ENCODE measurements at places on chromosomes 1 and 21.

DNA sequence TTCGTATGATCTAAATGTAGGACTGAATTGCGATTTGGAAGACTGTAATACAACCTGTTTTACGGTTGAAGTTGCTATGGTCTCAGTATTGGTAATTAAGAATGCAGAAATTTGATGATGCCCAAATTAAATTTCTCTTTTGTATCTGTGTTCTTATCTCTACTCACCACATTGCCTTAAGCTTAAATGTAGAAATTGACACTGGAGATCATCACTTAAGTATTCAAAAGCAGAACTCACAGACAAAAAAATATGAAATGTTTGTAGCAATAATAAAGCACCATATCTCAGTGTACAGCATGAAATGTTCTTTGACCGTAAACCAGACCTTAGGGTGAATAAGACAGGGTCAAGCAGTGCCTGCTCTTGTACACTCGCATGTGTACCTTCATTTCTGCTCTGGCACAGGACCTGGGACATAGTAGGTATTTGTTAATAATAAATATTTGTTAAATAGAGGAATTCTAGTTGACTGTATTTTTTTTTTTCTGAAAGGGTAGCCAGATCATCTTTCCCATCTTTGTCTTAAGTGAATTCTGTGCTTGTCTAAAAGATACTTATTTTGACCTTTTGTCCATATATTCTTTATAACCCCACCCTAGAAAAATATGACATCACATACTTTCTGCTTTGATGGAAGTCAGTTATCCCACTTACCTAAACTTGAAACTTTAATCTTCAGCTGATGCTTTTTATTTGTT lies 1.5 kb downstream of the CDC7 start:
- DNase-seq = no peak

DNA sequence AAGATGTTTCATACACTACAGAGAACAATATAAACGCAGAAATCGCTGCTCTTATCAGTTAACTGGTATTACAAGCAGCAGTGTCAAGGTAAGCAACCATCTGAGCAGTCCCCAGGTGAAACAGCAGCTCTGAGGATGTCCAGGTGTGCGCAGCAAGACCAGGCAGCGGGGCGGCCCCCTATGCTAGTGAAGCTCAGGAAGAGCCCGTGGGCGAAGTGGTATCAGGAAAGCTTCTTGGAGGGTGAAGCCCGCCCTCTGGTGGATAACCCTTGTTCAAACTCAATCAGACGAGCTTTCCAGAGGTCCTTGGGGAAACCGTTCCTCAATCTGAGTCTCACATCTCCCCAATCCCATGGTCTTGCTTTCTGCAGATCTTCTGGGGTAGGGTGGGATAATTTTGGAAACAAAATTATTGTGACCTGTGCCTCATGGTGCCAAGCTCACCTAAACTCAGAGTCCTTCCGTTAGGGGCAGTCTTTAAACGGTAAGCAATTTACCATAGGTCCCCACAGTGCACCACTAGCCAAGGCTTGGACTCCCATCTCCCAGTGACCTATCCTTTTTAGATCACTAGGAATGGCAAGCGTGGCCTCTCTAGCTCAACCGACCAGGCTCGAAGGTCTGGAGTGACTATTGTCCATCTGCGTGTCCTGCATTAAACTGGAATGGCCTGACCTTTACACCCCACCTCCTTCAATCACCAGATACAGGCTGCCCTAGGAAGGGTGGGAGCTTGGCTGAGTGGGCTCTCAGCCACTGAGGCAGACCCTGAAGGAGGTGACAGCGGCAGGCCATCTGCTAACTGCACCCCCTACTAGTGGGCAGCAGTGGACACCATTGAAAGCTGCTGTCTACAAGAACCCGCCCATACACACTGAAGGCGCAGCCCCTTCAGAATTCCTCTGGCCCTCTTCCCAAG lies 13.6 kb upstream of the FAM110D start:
- DNase-seq = peak; percentile 79

- no peak for DNase-seq
Measured at GRCh38 chr21:42608446-42608845, 45.0 kb upstream of the PDE9A start.

- peak; percentile 14 for DNase-seq
Measured at GRCh38 chr1:25971066-25971810, 26.6 kb downstream of the PAFAH2 start.

DNA sequence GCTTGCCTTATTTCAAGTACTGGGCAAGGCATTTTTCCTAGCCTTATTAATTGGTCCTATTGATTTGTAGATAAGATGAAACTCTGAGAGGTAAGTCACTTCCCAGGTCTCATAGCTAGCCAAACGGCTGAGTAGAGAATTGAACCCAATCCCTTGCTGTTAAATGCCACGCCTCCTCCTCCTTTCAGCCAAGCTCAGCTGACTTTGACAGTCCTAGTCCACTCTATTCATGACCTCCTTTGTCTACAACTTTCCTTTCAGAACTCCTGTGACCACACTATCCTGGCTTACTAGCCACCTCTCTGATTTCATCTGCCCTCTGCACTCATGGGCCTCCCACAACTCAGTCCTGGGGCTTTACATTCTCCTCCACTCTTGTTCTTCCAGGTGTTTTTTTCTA lies 3.9 kb upstream of the NGF start:
- no peak for DNase-seq

GRCh38 chr21:45801989-45802388 lies 158.5 kb downstream of the PCBP3 start:
- DNase-seq = no peak

DNA sequence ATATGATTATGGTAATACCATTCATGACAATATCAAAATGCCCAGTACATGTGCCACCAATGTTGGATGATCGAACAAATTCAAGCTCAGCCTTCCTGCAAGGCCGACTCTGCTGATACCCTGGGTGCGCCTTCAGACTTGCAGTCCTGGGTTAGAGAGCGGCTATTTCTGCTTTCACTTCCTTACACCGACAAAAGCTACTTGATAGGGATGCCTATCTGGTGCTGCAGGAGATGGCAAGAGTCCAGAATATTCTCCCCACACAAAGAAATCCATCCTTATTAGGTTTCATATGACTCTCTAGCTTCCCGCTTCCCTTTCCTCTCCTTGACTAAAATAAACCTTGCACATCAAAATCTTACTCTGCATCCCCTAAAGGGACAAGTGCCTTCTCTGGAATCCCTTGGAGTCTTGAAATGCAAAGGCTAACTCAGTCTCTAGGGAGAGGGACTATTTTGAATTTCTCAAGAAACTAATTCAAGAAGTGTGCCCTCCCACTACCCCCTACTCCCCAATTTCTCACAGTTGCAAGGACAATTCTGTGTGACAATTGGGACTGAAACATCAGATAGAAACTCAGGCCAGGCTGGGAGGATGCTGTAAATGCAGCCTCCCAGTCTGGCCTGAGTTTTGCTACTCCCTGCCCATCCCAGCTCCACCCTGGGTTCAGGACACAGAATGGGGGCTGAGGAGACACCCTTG lies 103.1 kb upstream of the USP24 start:
- no peak for DNase-seq

GRCh38 chr1:1614204-1614953 lies 921 bp upstream of the MIB2 start:
- DNase-seq = peak; percentile 71

DNA sequence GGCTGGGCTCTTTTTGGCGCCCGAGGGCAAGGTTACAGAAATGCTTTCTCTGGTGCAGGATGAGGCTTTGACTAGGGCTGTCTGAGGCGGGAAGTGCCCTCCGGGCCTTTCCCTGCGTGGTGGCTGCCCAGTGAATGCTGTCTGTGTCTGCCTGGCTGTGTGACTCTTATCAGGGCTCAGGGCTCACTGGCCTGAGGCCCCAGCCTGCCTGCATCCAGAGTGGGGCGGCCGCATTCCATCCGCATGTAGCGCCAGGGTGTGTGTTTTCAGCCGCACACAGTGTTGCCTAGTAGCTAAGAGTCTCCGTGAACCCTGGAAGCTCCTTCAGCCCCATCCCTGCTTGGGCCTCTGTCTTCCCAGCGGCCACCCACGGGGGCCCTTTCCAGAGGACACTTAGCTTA lies 59.1 kb downstream of the FAAP20 start:
- no peak for DNase-seq

DNA sequence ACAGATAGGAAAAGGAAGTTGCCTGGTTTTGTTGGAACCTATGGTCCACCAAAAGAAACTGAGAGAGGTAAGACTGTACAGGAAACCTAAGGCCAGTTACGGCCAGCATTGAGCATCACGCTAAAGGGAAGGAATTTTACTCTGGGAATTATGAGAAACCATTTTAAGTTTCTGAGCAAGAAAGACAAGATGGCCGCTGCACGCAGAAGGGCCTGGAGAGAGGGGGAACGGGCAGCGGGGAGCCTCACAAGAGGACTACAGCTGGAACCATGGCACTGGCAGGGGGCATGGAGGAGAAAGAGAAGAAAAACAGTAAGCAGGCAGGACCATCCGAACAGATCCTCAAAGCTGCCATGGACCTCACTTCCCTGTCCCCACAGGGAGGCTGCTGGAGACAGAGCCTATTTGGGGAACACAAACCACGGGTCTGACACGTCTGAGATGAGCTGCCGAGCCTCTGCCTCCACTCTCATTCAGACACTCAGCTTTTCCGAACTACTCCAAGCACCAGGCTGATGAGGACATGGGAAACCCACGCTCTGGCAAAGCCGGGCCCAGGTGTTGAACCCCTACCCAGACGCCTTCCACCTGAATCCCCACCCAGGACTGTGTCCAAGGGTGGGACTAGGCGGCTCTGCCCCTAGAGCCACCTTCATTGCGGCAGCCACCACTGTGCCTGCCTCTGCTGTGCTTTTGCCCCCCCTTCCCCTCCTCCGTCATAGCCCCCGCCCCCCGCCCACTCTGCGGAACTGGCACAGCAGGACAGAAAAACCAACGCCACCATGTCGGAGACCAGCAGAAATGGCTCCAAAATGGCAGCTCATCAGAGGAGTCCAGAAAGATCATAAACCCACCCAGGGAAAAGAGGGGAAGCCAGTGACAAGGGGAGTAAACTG lies 69.0 kb downstream of the CD46 start:
- DNase-seq = no peak

GRCh38 chr1:113326976-113327375 lies 63.3 kb upstream of the MAGI3 start:
- no peak for DNase-seq

DNA sequence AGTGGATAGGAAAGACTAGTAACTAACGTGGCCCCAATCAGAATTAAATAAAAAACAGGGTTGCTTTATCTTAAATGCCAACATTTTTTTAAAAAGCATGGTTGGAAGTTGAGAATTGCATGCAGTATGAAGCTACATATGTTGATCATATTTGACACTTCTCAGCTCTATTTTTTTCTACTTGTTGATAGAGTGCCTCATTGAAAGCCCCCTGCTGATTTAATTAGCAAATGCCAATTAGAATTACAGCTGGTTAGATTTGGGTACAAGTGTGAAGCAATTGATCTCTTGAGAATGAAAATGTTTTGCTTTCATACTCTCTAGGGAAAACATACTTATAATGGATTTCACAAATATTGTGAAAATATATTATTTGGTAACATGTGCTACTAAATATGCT lies 40.5 kb downstream of the CHD1L start:
- no peak for DNase-seq

DNA sequence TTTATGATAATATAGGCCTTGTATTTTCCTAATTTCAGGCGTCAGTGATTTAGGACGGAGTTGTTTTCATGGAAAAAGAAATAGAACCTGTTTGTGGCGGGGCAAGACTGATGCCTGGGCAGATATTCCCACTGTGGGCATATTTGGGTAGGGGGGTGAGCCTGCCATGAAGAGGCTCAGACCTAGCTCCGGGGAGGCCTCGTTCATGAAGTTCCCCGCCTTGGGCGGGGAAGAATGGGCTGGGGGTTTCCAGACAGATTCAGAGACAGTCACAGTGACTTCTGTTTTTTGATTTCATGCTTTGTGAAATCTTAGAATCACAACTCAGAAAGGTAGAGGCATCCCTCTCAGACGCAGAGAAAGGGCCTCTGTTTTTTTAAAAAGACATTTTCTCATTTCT lies 36.1 kb downstream of the RUNX3 start:
- no peak for DNase-seq

DNA sequence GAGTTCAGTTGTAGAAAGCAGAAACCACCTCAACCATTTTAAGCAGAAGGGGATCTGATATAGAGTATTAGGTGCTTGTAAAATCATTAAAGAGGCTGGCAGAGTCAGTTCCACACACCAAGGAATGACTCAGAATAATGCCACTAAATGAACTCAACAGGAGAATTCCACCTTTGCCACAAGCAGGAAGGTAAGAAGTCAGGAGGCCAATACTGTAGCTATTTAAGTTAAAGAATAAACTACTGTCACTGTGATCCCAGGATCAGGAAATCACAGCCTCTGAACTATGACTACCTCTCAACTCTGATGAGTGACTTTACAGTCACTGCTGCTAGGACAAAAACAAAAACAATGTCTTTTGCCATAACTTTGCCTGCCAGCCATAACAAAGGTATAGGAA lies 52.5 kb upstream of the PRMT6 start:
- DNase-seq = no peak

DNA sequence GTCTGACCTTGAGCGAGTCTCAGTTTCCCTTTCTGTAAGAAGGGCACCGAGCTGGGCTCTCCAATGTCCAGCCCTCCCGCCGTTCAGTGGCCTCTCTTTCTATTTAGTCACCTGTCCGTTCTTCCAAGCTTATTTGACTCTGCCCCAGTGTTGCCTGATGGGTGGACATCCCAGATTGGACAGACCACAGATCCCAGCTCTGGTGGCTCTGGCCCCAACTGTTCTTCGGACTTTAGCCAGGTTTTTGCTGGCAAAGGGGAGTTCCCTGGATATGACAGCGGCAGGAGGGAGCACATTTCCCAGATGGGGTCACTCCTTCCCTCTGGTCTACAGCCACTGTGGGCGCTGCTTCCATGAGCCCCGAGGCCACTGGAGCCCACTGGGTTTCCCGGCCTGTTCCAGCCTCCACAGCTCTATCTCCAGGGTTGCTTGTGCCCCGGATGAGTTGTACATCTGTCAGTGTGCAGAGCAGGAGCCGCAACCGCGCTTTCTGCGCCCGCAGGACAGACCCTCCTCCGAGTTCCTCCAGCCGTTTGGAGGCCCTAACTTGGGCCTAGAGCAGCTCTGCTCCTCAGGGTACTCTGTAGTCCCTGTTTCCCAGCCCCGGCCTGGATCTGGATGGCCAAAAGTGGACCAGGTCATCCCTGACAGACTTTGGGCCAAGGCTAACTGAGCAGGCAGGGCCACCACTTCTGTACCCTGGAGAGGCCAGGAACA lies 3.8 kb downstream of the DMBX1 start:
- no peak for DNase-seq

- no peak for DNase-seq
Measured at GRCh38 chr1:100306735-100307313, 40.8 kb downstream of the RTCA start.

DNA sequence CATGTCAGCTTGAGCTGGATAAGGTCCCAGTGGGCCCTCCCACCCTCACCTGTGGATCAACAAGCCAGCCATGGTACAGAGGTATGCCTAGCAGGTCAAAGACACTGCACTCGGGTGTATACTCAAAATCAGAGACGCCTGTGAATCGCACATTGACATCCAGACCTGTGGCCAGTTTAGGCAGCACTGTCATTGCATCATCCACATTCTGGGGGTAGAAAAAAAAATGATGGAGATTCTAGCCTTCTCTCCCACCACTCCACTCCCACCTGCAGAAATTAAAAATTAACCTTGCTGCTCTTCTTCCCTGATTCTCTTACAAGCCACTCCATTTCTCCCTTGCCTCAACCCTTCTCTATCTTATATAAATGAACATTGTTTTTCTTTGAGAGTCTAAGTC lies 6.3 kb downstream of the MINDY1 start:
- no peak for DNase-seq

All from CD4-positive, alpha-beta T cell treated with Interleukin-12 subunit alpha and Interleukin-12 subunit beta, for 1 hour (primary cell).